ENCODE measurements at places on chromosomes 4 and X.
A peak's percentile ranks its signal among the peaks of the same experiment; 100 is the strongest.

DNA sequence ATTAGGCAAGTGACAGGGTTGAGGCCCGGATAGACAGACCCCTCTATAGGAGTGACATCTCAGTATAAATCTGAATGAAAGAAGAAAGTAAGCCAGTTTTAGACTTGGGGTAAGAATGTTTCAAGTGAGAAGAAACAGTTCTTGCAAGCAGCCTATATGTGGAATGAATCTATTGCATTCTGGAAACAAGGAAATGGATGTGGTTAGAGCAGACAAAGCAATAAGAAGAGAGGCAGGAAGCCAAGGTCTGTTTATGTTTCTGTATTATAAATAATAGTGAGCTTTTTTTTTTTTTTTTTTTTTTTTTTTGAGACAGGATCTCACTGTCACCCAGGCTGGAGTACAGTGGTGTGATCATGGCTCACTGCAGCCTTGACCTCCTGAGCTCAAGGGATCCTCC lies 255.8 kb downstream of the UNC5C start:
- DNase-seq, result no peak

GRCh38 chrX:107674480-107675364 lies 46.4 kb downstream of the PRPS1 start:
- DNase-seq, result no peak

DNA sequence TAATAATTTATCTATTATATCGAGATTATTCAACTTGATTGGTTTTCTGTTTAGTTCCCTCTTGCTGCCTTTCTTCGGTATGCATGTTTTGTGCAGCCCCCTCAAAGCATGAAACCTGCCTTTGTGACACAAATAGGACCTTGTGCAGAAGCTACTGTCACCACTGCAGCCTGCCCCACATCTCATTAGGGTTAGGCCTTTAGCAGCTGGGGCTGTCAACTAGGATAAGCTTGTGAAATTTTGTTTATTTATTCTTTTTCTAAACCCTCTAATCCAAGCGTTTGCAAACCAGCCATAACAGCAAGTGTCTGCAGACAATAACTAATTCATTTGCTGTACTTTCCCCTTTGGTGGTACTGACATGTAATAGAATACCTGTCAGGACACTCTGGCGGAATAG lies 258.9 kb downstream of the RCHY1 start:
- DNase-seq, result no peak

DNA sequence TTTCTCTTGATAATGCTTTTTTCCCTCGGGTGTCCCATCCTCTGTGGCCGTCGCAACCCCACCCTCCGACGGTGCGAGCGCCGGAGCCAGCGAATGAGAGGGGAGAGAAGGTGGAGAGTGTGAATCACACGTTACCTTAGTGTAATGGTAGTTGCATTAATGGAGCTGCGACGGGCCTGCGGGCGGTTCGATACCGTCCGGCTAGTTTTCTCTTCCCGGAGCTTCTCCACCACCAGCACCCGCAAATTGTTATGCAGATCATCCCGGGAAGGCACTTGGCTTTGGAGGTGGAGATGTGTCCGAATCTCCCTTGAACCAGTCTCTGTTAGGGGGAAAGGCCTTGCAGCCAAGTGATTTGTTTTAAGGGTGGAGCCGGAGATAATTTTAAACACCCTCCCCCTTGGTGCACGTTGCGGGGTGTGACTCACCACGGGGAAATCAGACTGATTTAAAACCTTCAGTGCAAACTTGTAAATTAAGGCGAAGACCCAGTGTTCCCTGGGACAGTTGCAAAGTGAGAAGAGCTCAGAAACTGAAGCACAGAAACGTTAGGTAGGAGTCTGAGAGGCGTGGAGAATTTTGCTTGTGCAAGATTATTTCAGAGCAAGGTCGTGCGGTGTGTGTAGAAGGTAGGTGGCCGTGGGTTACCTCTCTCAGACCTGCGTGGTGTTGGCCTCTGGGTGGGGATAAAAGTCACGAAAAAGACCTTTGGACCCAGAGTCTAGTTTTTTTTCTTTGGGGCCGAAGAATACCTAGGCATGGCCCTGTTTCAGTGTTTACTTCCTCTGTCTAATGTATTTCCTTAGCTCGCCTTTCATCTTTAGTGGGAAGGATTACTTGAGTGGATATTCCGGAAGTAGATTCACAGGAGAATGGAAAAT lies 1.3 kb downstream of the AFF1 start:
- DNase-seq, result peak; percentile 66

- no peak for DNase-seq
These were observed 637 bp downstream of the AR start for GRCh38 chrX:67544281-67545035.

- DNase-seq, result no peak
These were observed 15.4 kb downstream of the VAMP7 start for GRCh38 chrX:155896512-155896911.

GRCh38 chr4:181569553-181569952 lies 673.6 kb upstream of the TENM3 start:
- DNase-seq, result no peak

DNA sequence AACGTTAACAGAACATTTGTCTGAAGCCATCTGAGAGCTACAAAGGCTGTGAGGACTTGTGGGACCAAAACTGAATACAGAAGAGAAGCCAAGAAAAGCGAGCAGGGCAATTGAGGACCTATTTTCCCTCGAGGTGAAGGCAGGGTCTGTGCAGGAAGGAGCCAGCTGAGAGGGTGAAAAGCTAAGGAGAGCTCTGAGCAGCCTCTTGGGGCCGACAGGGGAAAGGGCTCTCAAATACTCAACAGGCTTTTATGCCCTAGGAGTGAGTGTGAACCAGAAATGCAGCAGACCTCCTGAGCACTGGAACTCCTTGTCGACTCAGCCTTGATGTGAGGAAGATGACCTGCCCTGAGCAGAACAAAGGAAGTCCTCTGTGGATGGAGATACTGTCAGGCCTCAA lies 54.2 kb downstream of the C4orf50 start:
- DNase-seq, result no peak

DNA sequence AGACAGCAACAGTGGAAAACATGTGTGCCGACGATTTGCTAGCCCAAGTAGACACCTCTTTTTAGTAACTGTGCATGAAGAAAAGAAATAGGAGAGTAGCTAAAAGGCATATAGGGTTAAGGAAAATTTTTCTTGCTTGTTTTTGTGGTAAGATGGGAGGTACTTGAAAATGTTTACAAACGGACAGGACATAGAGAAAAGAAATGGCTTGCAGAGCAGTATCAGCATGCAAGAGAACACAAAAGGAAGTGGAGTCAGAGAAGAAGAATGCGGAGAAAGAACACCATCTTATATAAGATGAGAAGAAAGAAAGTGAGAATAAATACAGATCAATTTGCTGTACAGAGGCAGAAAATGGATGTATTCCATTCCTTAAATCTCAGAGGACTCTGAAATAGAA lies 263.7 kb upstream of the ETNPPL start:
- DNase-seq, result no peak

- no peak for DNase-seq
These were observed 632 bp upstream of the PCDH7 start for GRCh38 chr4:30719454-30720020.

DNA sequence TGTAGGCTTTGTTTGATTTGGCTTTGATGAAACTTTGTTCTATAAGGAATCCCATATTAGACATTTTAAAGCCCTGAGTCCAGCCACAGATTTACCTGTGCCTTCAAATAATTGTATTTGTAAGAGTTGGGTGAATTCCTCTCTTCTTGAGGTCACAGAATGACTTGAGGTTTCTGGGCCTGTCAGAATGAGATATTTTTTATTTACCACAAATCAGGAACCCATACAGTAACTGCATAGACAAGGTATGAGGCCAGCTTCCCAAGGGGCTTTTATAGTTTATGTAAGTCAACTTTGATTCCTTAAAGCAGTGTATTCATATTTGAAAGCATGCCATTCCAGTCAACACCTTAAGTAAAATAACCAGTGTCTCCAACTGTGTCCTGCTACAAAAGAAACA lies 29.1 kb upstream of the CXCL3 start:
- no peak for DNase-seq

DNA sequence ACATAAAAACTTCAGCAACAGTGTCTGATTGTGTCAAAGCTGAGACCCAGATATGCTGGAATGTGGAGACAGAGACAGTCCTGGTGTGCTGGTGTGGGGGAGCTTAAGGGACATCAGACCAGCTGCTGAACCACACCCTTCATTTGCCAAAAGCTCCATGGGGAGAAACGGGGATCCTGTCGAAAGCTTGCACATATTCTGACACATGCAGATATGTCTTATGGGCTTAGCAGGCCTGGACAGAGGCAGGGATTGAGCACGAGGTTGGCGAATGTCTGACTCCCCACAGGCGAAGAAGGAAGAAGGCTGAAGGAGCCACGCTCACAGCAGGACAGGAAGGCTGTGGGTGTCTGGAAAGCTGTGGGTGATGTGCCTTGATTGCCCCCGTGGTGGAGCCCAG lies 72.1 kb upstream of the ACSL1 start:
- DNase-seq, result no peak

- no peak for DNase-seq
These were observed 22.5 kb upstream of the USP27X start for GRCh38 chrX:49856819-49857218.

DNA sequence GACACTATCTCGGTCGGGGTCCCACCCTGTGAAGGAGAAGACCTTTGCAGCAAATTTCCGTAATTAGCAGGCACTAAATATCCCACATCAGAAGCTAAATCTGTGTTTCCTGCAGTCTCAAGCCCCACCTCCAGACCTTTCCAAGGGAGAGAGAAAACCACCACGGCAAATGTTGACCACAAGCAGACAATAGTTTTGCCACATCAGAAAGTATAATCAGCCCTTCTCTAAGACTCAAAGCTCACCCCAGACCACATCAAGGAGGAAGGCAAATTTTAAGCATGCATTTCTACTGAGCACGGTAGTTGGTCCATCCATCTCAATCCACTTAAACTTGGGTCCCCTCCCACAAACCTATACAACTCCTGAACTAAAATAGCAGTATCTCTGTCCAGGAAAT lies 398.5 kb downstream of the GPM6A start:
- no peak for DNase-seq

DNA sequence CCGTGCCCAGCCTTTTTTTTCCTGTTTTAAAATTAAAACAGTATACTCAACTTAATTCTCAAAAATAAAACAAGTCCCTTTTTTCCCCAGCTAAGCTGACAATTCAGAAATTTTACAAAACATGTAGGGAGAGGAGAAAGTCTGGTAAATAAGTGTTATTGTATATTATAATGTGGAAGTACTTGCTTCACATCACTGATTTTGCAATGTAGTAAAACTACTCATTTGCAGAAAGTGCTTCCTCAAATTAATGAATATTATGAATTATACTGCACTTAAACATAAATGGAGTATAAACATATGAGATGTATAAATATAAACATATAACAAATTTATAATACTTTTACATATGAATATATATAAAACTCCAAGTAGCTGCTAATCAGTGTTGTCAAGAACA lies 11.6 kb upstream of the H2AZ1 start:
- DNase-seq, result no peak

GRCh38 chr4:32884198-32884597 lies 2164.0 kb downstream of the PCDH7 start:
- no peak for DNase-seq

GRCh38 chr4:79688691-79689090 lies 280.7 kb upstream of the GK2 start:
- DNase-seq, result no peak

GRCh38 chr4:38837849-38838248 lies 18.8 kb downstream of the TLR6 start:
- no peak for DNase-seq

DNA sequence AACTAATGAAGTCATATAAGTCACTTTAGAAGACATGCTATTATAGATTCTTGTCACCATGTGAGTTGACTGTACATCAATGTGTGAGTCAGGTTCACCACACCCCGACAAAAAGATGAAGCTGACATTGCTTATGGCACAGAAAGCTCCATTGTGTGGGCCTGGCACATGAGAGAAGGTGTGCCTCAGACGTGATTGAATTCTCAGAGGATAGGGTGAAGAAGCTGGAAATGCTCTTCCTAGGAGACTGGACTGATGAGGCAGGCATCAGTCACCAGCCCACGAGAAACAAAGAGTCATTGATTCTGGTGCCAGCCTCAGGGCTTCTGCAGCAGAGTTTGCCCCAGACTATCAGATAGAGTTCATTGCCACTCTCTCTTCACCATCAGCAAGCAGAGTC lies 35.9 kb upstream of the LRAT start:
- no peak for DNase-seq

- no peak for DNase-seq
These were observed 72.8 kb downstream of the CLCN5 start for GRCh38 chrX:49995107-49995731.

GRCh38 chrX:103737696-103738095 lies 27.0 kb downstream of the TMEM31 start:
- no peak for DNase-seq

- no peak for DNase-seq
These were observed 116.2 kb downstream of the CAMK2D start for GRCh38 chr4:113645288-113645687.

- DNase-seq, result no peak
These were observed 559.6 kb upstream of the AMOT start for GRCh38 chrX:113400193-113400704.

DNA sequence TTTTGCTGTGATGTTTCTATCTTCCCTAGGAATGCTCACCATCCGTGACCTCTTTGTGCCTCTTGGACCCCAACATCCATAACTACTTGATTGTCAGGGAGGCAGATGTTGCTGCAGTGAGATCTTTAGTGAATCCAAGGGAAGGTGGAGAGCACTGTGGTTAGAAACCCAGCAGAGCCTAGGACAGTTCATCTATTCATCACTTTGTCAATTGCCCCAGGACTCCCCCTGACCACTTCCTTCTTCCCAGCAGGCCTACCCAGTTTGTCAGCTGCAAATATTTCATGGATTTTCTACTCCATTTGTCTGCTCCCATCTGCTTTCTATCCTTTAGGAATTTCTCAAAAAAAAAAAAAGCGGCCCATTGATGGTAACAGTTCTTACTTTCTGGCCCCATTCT lies 942.8 kb downstream of the PCDH7 start:
- no peak for DNase-seq

GRCh38 chrX:110082161-110082560 lies 79.2 kb downstream of the TMEM164 start:
- no peak for DNase-seq

DNA sequence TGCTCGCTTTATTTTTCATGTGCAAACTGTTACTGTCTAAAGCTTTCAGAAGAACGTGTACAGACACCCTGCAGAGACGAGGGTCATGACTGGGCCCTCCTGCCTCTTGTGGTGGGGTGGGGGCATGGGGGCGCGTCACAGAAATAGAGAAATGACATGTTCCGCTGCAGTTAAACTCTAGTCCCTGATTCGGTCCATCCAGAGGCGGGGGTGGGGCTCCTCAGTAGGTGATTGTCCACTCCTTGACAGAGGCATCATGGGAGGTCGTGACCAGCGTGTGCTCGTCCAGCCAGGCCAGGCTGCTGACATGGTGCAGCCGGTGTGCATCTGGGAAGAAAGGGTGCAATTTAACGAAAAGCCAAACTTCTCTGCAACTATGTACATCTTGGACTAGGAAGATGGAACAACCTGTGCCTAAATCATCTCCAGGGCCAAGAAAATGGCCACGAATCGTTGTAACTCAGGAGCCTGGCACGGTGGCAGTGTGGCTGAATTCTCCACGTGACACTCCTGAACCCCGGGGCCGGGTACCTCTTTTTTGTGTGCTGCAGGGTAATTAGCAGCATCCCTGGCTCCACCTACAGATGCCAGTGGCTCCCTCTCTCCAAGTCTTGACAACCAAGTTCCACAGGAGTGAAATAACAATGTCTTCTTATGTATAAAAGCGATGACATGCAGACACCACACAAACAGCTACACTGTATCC lies 41.3 kb downstream of the WDR1 start:
- DNase-seq, result no peak

GRCh38 chr4:94870146-94870545 lies 112.4 kb downstream of the BMPR1B start:
- no peak for DNase-seq

Data from activated B cell treated with CpG ODN at 0.5 μM for 24 hours (primary cell).